ENCODE measurements at places on chromosomes 6 and 20. TPM values are rescaled to one million over a fixed set of nuclear protein-coding genes. Genes with fewer than 3 reads are reported as not detected.
A peak's percentile ranks its signal among the peaks of the same experiment; 100 is the strongest.

Gene GSTA2
- 0.54 TPM for polyA plus RNA-seq

Gene PSMB9
- polyA plus RNA-seq = 23.6 TPM

DNA sequence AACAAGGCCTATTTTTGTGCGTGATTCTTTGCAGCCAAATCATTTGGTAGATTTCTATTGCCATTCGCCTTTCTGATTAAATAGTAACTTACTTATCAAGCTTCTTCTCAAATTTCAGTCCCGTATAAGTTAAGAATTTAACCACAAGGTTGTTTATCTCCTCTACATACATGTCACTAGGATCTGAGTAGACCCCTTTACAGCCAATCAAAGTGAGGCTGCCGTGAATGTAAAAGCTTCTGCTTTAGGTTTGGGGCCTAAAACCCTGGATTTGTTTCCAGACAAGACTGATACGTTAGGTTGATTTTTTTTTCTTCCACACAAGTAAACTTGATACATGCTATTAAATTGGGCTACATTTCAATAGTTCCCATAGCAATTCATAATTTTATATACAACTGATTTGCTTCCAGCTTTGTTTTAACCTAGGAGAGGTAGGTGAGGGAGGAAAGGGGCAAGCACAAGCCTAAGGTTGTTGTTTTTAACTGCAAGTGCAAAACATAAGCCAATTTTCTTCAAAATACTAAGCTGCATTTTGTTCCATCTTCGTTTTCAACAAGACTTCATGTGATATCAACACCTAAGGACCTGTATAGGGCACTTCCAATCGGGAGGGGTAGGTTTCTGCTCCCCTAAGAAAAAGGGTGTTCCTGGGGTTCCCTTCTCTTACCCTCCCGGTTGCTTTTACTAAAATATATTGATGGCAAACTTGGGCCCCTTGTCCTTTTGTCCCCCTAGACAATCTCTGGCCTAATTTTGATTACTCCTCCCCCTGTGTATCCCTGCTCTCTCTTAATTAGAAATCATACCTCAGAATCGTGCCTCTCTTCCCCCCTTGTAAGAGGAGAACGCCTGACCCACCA is 1.7 kb downstream of the RANBP9 start:
- no peak for DNase-seq

GRCh38 chr6:120675886-120676285 is 658.4 kb downstream of the TBC1D32 start:
- no peak for DNase-seq

- DNase-seq = no peak
Measured at GRCh38 chr6:111573892-111574797, 31.5 kb downstream of the TRAF3IP2 start.

DNA sequence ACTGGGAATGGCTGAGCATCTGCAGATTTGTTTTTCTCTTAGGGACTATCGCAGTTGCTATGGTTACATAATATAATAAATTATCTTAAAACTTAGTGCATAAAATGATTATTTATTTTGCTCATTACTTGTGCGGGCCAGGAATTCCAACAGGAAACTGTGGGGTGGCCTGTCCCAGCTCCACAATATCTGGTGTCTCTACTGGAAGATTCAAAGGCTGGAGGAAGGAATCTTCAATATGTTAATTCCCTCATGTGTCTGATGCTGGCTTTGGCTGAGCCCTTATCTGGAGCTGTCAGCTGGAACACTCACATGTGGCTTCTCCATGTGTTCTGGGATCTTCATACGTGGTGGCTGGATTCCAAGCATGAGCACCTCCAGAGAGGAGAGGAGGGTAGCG is 23.9 kb upstream of the B3GAT2 start:
- DNase-seq = no peak

DNA sequence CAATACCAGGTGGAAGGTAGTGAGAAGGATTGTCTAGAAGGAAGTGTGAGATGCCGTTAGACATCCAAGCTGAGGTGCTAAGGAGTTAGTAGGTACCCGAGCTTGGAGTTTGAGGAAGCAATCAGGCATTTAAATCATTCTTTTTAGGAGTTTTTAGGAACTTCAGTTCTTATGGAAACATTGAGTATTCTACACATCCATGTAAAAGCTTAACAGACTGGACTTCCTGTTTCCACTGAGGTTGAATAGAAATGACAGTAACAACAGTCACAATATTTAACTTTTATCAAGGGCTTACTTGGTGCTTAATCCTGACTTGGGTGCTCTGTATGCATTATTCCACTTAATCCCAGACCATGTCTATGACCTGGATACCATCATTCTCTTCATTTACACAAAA is 136.4 kb downstream of the UST start:
- DNase-seq = no peak

DNA sequence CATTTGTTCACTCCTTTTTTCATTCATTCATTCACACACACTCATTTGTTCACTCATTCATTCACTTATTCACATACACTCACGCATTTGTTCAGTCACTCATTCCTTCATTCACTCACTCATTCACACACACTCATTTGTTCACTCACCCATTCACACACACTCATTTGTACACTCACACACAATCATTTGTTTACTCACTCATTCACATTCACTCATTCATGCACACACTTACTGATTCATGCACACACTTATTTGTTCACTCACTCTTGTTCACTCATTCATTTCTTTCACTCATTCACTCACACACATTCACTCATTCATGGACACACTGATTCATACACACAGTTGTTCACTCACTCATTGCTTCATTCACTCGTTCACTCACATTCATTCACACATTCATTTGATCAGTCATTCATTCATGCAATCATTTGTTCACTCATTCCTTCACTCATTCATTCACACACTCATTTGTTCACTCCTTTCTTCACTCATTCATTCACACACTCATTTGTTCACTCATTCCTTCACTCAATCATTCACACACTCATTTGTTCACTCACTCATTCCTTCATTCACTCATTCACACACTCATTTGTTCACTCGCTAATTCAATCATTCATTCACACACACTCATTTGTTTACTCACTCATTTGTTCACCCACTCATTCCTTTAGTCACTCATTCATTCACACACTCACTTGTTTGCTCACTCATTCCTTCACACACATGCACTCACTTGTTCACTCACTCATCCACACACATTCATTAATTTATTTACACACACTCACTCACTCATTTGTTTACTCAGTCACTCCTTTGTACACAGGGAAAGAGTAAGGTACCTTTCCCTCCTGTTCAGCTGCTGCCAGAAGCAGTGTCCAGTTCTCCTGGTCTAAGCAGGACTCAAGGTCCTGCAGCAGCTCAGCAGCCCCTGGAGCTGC is 50.7 kb upstream of the BHLHE23 start:
- DNase-seq = no peak

DNA sequence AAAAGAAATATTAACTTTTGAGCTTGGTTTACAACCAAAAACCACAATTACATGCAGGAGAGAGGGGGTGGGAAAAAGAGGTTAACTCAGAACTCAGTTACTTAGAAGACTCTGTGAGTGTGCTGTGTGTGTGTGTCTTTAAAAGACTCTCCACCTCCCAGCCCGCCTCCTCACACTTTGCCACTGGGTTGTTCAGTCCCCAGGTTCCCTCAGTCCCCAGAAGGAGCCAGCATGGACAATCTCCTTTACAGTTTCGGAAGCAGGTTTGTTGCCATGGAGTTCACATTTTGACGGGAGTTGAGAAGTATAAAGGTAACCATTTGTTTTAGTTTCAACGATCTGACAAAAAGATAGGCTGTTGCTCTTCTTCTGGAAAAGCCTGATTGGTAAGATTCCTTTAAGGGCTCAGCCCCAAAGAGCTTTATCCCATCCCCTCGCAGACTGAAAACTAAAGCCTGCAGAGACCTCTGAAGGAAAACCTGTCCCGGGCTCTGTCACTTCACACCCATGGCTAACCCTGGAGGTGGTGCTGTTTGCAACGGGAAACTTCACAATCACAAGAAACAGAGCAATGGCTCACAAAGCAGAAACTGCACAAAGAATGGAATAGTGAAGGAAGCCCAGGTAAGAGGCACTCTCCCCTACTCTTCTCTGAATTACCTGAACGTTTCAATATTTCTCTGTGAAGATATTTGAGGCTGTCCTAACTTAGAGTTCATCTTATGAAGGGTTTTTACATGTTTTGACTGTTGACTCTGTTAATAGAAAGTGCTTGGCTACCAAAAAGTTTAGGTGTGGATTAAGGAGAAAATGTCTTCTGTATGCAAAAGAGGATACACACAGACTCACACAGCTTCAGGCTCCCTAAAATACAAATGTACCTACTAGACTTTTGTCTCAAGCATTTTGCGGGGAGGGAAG is at the start of gene SPTLC3:
Gene SPTLC3, plus strand, starts transcription at position 212 of the 921 bp plus-strand sequence. Its CDS starts 296 bp downstream, at position 508.
- DNase-seq = peak; percentile 40

- no peak for DNase-seq
Measured at GRCh38 chr20:34536798-34537394, 20.7 kb downstream of the DYNLRB1 start.

DNA sequence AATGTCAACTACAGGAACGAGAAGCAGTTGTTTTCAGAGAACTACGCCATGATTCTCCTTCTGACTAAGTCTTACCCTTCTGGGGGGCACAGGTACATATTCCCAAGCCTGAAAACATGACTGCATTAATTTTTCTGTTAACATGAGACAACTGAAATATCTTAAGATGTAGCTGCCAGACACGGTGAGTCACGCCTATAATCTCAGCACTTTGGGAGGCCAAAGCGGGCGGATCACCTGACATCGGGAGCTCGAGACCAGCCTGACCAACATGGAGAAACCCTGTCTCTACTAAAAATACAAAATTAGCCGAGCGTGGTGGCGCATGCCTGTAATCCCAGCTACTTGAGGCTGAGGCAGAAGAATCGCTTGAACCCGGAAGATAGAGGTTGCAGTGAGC is 21.7 kb downstream of the TBC1D20 start:
- no peak for DNase-seq

DNA sequence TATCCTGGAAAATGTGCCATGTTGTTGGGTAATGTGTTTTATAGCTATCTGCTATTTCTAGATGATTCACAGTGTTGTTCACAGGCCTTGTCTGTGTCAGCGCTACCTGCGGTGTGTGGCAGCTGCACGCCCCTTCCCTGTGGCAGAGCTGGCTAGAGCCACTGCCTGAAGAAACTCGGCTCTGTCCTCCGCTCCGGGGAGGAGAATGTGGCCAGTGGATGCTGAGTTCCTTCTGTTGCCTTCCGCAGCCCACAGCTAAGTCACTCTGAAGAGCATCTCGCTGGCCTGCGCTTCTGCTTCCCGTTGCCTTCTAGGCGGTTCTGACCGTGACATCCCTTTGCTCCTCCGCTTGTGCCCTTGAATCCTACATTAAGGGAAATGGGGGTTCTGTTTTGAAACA is 135.1 kb downstream of the PLG start:
- no peak for DNase-seq

- peak; percentile 62 for DNase-seq
Measured at GRCh38 chr6:105601541-105602236, 198.8 kb upstream of the PREP start.

GRCh38 chr6:11291582-11291981 is 59.1 kb upstream of the NEDD9 start:
- DNase-seq = no peak

Gene ZC2HC1B
- not detected for polyA plus RNA-seq

DNA sequence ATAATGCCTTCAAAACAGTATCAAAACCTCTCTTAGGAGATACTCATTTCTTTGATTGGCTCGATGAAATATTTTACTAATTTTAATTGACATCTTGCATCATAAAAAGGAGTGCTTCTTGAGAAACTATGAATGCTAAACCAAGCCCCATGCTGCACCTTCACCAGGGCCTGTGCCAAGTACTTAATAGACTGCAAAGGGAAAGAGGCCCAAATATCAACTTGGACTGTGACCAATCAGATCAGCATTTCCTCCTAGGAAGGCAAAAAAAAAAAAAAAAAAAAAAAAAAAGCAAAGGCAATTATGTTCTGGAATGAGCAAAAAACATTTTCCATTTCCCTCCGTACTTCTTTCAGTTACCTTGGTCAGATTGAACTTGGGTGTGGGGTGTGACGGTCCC is 253.0 kb upstream of the SOX4 start:
- no peak for DNase-seq

Gene ZNF318
- polyA plus RNA-seq = 17.4 TPM

DNA sequence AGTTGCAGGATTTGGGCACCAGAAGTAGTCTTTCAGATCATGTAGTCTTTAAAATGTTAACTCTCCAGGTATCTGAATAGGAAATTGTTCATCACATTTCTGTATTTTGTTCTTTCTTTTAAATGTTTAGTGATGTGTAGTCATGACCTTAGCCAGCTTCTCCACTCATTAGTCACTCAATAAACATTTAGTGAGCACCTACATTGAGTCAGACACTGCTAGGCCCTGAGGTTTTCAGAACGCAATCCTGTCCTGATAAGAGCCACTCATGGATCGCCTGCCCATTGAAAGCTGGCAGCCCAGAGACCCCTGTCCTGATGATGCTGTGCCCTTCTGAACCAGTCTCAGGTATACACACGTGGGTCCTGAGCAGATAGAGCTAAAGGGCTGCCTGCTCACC is 163.4 kb upstream of the HEY2 start:
- no peak for DNase-seq

DNA sequence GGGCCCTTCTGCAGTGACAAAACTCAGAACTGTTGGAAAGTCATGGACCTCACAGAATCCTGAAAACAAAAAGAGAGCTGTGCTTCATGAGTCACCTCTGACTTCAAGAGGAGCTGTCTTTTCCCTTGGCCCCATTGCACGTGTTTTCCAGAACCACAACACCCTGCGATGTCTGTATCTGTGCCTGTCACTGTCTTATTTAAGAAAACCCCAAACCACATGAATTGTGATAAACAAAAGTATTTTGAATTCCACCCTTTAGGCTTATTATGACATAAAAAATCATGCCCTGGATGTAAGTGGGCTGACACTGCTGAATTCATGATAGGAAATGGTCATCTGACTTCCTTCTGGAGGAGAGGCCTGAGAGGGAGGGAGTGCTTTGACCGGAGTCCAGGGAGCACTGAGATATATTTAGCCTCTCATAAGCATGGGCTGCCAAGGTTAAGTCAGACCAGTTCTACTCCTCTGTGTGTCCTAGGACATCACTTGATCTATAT is 96.4 kb upstream of the DUSP22 start:
- DNase-seq = peak; percentile 51

Gene ZNF831
- 0.30 TPM for polyA plus RNA-seq

DNA sequence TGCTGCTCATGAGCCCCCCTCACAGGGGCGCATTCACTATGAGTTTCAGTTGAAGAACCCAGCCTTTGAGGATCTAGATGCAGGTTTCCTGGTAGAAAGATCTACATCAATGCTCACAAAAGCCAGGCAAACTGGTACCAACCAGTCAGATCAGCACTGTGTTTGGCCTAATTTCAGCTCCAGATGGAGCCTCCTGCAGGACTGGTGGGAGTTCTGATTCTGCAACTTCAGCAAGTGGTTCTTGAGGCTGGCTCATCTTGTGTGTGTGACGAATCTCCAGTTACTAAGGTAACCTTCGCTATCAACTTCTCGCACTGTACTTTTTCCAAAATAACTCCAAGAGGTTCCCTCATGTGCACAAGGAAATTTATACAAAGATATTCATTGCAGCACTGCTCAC is 118.8 kb downstream of the ZMYND8 start:
- DNase-seq = no peak

Measured in ovary (tissue), 10 donors.